ENCODE measurements at places on chromosomes 16 and 17.

DNA sequence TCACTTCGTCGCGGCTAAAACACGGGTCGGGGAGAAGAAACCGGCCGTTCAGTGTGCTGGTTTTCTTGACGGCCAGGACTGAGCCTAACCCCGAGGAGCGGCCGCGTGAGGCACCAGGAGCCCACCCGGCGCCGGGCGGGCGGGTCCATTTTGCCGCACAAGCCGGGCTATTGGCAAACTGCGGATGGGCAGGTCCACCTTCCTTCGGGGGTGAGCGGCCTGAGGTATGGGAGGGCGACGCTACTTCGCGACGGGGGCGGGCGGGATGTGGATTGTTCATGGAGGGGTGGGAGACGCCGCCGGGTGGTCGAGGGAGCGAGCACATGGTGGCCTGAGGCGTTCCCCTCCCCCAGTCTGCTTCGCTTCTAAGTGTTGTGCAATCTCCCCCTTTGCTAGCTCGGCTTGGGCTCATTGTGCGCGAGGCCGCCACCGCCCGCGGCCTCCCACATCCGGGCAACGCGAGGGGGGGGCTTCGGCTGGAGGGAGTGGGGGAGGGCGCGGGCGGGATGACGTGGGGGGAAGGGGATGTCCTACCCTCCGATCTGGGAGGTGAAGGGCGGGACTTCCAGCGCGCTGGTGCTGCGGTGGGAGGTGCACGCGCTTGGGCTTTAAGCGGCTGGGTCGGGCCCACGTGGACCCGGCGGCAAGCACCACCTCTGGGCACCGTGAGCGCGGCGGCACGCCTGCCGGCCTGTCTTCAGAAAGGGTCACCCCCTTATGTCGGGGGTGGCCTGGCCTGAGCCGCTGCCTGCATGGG lies 5.9 kb upstream of the CD68 start:
- DNase-seq = peak; percentile 89

DNA sequence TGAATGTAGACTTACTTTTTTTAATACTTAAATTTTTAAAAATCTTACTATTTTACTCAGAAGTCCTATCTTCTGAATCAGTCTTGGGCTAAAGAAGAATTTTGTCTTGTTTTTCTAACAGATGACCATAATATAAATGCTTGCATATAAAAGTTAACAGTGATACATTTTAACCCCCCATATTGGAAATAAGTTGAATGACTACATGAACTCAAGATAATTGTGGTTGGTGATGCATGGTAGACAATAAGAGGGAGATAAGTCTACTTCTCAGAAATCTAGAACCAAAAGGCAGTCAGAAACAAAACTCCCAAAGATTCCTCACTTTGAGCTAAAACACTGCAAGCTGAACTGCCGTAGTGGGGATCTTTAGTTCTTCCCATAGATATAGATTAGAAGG lies 868.4 kb upstream of the SOX9 start:
- DNase-seq = no peak

- DNase-seq = no peak
Observed at GRCh38 chr17:48871035-48871550, 21.5 kb upstream of the ATP5MC1 start.

DNA sequence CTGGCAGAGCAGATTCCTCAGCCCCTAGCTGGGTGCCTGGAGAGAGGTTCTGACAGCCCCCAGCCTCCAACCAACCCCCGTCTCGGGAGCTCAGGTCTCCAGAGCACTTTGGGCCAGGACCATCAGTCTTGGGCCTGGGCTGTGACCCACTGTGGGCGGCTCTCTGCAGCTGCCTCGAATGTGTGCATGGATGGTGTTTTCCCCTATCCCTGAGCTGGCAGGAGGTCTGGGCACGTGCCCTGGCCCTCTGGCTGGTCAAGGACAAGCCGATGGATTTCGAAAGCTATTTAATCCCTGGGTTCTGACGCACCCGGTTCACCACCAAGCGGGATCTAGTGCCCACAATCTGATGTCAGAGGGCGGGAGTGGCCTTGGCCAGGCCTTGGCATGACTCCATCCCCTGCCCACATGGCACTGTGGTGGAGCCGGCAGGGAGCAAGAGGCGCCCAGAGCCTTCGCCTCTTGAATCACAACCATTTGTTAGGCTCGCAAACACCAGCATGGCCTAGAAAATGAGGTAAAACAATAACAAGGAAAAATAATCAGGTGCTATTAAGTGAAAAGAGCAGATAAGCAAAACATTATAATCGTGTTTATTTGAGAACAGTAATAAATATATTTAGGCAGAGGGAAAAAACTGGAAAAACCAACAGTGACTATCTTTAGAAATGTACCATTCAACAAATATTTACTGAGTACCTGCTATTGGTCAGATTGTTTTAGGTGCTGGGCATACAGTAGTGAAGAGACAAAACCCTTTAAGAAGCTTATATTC lies 69.3 kb upstream of the TOB1 start:
- no peak for DNase-seq

- no peak for DNase-seq
Observed at GRCh38 chr16:77937473-77938149, 84.7 kb upstream of the CLEC3A start.

DNA sequence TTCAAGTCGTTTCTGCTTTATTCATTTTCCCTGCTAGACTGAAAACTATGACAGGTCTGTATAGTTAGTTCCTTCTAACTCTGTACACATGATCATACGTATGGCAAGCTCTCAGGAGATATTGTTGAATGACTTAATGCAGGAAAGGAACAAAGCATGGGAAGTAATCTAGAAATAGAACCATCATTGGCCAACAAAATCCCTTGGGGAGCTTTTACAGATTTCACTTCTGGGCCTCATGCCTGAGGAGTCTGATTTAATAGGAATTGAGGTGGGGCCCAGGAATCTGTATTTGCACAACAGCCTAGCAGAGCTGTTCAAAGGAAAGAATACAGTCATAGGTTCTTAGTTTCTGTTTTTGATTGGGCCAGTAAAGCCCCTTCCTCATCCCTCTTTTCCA lies 229.2 kb downstream of the MAP2K6 start:
- DNase-seq = no peak

- DNase-seq = no peak
Observed at GRCh38 chr16:22381392-22381791, 7.0 kb upstream of the CDR2 start.

- DNase-seq = no peak
Observed at GRCh38 chr17:2194889-2195335, 108.7 kb downstream of the SMG6 start.

- no peak for DNase-seq
Observed at GRCh38 chr17:20206068-20206467, 196.9 kb downstream of the SPECC1 start.

DNA sequence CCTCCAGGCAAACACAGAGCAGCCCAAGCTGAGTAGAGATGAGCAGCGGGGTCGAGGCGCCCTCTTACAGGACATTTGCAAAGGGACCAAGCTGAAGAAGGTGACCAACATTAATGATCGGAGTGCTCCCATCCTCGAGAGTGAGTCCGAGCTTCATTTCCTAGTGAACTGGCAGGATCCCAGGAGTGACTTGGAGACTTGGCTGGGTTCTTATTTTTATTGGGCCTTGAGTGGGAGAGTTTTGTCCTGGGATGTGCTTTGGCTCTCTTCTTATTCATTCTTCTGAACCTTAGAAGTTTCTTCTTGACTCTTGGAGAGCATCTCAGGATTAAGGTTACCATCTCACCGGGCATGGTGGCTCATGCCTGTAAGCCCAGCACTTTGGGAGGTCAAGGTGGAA lies 27.2 kb upstream of the CDC6 start:
- no peak for DNase-seq

GRCh38 chr17:64150237-64151015 lies 20.5 kb upstream of the ERN1 start:
- no peak for DNase-seq

DNA sequence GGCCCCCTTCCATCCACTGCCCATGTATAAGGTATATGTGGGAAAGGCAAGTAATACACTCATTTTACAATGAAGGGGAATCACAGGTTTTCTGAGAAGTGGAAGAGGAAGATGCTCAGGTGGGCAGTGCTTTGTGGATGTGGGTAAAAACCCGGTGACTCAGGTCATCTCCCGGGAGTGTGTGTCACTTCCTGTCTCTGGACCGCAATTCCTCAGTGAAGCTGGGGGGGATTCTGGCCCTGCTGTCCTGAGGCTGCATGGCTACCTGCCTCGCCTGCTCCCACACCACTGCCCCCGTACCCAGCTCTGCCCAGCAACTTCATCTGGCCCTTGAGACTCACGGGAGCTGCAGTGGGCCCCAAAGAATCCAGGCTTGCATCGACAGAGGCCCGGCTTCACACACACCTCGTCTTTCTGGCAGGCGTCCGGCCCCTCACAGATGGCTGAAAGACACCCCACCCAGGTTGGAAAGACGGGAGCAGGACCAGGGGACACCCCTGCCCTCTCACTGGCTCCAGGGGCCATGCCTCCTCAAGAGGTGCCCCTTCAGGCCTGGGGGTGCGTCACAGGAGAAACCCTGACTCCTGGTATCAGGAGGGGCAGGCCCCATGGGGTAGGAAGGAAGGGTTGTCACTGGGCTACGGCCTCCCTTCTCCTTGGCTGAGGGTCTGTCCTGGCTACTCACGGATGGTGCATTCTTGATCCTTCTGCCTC lies 882 bp downstream of the SCARF1 start:
- DNase-seq = no peak

GRCh38 chr16:21656795-21657768 lies 4.7 kb upstream of the IGSF6 start:
- DNase-seq = no peak

- no peak for DNase-seq
Observed at GRCh38 chr17:77421630-77421972, 280.8 kb downstream of the SEC14L1 start.

GRCh38 chr17:46108550-46109110 lies 84.6 kb downstream of the KANSL1 start:
- DNase-seq = no peak

DNA sequence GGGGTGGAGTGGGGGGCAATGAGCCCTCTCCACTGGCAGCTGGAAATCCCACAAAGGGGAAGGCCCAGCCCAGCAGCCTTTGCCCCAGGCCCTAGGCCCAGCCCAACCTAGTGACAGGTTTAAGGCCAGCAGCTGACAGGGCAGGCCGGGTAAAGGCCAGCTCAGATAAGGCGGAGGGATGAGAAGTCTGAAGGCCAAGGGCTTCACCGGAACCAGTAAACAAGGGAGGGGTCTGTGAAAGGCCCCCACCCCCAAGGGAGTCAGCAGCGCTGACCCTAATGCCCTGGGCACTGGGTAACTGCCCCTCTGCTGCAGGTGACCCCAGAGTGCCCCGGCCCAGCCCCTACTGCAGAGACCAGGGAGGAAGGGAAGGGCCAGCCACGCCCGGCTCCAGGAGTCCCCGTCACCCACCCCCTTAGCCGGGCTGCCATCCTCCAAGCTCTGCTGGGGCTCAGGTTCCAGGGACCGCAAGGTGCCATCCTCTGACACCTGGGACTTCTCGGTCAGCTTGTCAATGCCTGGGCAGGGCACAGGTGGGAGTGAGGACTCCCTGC lies 17.5 kb downstream of the OTOP3 start:
- DNase-seq = no peak

DNA sequence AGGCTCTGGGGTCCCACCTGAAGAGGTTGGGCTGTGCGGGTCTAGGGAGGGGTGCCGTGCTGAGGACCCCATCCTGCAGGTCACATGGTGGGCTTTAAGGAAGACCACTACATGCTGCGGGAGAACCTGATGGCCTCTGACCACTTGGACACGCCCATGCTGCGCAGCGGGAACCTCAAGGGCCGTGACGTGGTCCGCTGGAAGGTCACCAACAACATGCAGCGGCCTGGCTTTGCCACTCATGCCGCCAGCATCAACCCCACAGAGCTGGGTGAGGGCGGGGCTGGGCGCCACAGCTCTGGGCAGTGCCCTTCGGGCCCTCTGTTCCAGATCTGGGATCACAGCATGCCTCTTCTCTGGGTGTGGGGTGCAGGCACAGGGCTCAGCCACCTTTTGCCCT lies 18.5 kb downstream of the ITGB4 start:
- no peak for DNase-seq

DNA sequence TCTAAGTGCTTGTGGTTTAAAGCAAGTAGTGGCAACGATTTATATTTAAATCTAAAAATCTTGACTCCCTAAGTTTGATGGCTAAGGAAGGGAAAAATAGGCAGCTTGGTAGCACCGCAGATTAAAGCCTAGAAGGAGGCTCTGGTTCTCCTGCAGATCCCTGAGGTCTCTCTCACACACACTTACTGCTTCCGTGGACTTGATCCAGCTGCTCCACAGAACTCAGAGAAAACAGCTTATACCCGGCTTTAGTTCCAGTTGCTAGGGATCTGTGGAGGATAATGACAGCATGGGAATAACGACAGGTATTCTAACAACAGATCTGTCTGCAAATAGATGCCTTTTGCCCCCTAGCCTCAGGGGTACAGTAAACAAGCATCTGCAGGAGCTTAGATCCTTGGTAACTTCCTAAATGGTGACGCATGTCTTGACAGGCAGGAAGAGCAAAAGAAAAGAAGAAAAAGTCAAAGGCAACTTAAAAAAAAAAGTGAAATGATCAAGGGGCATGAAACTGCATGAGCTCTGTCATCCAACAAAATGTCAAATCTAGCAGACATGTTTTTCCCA lies 4.5 kb downstream of the WIPI1 start:
- no peak for DNase-seq

GRCh38 chr16:11349599-11350276 lies 4.5 kb downstream of the RMI2 start:
- DNase-seq = no peak

DNA sequence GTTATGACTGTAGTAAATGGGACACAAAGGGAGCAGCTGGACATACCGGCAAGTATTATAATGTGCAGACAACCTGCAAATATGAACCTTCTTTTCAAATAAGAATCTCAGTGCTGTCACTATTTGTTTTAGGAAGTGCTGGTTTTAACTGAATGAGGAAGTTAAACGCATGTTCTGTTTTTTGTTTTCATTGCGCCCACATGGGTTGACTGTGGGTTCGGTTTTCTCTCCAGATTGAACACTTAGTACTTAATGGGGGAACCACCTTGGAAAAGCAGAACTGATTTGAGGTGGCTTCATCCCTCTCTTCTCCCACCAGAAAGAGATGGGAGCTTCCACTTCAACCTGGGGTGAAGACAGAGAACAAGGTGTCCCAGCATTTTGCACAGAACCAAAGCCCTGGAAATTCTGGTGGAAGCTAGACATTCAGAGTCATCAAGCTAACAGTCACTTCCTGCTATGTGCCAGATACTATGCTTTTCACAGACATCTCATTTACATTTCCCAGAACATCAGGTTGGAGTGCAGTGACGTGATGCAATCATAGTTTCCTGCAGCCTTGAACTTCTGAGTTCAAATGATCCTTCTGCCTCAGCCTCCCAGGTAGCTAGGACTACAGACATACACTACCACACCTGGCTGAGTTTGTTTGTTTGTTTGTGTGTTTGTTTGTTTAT lies 149.8 kb downstream of the CDH13 start:
- no peak for DNase-seq

- DNase-seq = peak; percentile 19
Observed at GRCh38 chr17:73720187-73720834, 76.1 kb upstream of the SDK2 start.

GRCh38 chr17:61444831-61445230 lies 7.4 kb upstream of the TBX4 start:
- no peak for DNase-seq

- DNase-seq = no peak
Observed at GRCh38 chr17:28774206-28774605, 30.4 kb downstream of the TRAF4 start.

All from central memory CD8-positive, alpha-beta T cell (primary cell).